ENCODE measurements at places on chromosomes 3 and 15.
A peak's percentile ranks its signal among the peaks of the same experiment; 100 is the strongest.

DNA sequence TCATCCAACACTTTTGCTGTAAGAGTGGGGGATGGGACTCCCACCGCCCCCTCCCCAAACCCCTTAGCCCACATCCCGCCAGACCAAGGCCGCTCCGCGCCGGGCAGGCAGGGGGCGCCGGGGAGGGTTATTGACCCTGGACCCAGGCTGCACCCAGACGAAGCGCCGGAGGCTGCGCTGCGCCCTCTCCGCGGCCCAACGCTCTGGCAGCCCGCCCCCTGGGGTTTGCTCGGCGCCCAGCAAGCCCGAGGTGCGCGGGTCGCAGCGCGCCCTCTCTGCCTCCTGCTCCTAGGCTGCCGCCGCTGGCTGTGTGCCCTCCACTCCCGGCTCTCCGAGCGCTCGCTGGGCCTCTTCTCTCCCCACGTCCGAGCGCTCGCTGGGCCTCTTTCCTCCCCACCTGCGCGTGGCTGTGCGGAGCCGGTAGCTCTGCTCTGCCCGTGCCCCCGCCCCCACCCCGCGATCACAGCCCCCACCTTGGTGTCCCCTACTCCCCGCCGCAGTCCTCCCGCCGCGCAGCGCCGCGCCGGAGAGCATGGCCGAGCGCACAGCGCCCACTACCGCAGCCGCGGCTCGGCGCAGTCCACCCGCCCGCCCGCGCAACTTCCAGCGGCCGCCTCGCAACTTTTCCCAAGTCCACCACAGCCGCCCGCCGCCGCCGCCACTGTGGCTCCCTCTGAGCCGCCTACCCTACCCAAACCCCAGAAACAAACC is 1.2 kb downstream of the MECOM start:
- peak; percentile 84 for DNase-seq

DNA sequence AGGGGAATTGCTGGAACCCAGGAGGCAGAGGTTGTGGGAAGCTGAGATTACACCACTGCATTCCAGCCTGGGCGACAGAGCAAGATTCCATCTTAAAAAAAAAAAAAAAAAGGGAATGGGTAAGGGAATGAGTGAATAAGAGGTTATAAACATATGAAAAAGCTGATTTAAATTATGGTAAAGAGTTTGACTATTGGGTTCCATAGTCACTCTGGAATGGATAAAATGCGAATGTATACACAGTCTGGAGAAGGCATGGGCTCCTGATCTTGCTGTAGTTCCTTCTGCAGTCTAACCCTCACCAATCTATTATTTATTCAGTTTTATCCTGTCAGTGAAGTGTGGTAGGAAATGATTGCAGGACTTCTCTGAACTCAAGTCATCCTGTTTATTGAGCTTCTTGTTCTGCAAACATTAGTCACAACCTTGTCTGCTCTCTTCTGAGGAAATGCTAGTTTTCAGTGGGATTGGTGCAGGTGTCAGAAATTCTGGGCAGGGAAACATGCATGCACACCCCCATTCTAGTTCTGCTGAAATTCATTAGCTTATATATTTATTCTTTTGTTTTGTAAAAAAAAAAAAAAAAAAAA is 190.9 kb upstream of the CFAP20DC start:
- no peak for DNase-seq

- DNase-seq: no peak
Observed at GRCh38 chr3:63132461-63133250, 145.5 kb upstream of the SYNPR start.

GRCh38 chr15:25784876-25785640 is 78.1 kb downstream of the ATP10A start:
- no peak for DNase-seq

GRCh38 chr15:64315216-64315615 is 40.8 kb downstream of the CSNK1G1 start:
- no peak for DNase-seq

GRCh38 chr15:69555080-69555479 is 102.5 kb downstream of the RPLP1 start:
- DNase-seq: no peak

- DNase-seq: peak; percentile 63
Observed at GRCh38 chr3:33131331-33132018, 17.7 kb downstream of the CRTAP start.

GRCh38 chr3:85377115-85377514 is 418.3 kb downstream of the CADM2 start:
- no peak for DNase-seq

GRCh38 chr15:67101911-67102598 is 36.7 kb downstream of the SMAD3 start:
- DNase-seq: no peak

GRCh38 chr3:66671291-66671690 is 170.5 kb upstream of the LRIG1 start:
- DNase-seq: no peak

- no peak for DNase-seq
Observed at GRCh38 chr3:48064292-48064829, 48.1 kb upstream of the MAP4 start.

DNA sequence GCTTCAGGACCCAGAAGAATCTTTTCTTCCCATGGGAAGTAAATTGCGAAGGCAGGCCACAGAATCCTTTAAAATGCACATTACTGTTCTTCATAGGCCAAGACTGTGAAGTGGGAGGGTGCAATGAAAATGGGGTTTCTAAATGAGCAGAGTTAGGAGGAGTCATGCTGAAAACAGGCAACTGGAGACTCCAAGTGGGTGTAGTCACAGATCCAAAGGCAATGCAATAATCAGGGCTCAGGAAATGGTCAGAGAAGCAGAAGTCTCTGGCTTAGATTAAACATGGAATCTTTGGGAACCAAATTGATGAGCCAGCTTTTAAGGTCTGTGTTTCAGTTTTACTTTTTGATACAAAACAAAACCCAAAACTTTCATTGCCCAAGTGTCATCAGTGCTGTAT is 37.6 kb downstream of the HHLA2 start:
- no peak for DNase-seq

DNA sequence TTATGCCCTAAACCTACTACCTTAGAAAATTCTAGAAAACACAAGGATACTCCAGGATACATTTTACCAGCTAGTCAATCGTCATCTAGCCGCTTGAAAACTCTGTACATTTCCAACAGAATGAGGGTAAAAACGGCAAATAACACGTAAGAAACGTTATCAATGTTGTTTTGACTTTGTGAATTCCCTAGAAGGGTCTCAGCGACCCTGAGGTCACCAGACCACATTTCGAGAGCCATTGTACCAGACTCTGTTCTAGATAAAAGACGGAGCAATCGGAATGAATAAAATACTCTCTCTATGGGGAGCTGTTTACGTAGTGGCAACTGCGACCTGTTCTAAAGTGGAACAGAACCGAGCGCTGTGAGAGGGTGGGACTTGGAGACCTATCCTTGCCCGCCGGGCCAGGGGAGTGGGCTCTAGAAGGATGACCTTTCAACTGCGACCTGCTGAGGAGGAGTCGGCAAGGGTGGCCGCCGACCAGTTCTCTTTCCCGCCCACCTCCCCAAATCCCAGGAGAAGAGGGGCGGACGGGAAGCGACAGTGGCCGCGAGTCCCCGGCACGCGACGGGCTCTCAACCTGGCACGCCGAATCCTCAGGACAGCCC is 778 bp upstream of the AP4E1 start:
- DNase-seq: no peak

DNA sequence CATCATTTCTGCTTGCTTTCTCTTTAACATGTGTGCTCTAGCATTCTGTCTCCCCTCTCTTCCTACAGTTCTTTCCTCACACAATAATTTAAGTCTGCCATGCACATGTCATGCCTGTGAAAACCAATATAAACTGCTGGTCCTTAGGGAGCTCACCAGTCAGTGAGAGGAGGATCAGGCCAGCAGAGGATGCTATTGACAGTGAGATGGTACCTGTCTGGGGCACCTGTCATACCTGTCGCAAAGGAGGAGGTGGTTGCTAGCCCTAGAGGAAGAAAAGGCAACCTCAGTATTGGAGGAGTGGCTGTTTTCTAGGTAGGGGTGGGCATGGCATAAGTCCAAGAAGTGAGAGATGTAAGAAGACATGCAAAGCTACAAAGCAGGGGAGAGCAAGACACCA is 194.6 kb downstream of the GABRG3 start:
- DNase-seq: no peak

- DNase-seq: no peak
Observed at GRCh38 chr15:45551676-45552075, 29.1 kb upstream of the SLC30A4 start.

DNA sequence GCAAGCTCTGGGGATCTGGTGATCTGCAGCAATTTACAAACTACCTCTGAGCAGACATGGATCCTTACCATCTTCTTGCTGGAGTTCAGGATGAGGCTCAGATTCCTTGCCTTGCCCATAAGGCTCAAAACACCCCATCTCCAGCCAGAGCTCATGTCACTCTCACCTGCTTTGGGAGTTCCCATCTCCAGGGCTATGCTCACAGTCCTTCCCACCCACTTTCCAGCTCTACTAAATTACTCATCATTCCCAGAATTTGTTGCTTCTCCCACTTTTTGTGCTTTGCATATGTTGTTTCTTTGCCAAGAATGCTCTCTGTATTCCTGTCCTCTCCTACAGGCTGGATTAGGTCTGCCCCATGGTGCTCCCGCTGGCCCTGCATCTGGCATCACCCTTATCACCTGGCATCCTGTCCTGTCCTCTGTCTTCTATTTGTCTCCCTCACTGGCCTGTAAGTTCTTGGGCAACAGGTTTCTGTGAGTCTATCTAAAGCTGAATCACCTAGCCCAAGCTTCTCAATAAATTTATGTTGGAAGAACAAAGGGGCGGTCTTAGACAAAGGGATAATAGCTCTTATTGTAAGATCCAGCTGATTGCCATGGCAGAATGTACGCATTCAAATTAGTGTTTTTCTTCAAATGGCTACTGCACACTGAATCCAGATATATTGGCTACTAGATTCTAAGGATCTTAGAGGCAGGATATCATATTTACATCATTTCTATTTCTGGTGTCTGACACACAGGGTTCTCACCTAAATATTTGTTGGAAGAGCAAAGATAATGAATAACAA is 179.2 kb downstream of the CLSTN2 start:
- no peak for DNase-seq

DNA sequence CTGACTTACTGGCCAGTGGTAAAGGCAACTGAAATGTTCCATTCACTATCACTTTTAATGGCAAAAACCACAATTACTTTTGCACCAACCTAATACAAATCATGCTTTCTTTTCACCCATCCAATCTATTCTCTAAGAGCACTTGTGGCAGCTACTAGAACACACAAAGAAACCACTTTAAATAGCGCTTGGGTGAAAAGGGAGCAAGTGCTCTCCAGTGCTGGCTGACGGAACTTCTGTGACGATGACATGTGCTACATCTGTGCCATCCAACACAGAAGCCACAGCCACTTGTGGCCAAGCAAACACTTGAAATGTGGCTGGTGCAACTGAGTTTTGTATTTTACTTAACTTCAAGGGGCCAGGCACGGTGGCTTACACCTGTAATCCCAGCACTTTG is 18.9 kb downstream of the SH3BP5 start:
- DNase-seq: no peak

DNA sequence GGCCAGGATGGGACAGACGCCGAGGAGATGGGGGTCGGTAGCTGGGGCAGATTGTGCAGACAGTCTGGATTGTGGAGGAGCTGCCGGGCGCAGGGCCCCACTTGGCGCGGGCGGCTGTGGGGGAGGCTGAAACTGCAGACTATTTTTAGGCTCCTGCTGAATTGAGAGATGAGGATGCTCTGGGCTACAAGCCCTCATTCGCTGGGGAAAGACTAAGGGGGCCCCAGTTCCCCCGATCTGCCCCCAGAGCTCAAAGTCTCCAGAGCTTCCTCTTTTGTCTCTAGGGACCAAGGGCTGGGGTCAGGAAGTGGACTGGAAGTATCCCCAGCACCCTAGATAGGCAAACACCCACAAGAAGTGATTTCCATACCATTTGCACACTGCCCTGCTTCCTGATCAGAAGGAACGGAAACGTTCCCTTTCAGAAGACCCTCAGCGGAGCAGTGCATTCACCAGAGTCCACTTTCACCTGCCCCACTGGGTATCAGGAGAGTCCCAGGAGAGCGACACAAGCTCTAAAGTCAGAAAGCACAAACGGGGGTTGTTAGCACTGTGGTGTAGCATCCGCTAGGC is 29.7 kb downstream of the SEMA7A start:
- no peak for DNase-seq
